ENCODE measurements at places on chromosomes 16 and 17. TPM values are rescaled to one million over a fixed set of nuclear protein-coding genes. Genes with fewer than 3 reads are reported as not detected.
A peak's percentile ranks its signal among the peaks of the same experiment; 100 is the strongest.

DNA sequence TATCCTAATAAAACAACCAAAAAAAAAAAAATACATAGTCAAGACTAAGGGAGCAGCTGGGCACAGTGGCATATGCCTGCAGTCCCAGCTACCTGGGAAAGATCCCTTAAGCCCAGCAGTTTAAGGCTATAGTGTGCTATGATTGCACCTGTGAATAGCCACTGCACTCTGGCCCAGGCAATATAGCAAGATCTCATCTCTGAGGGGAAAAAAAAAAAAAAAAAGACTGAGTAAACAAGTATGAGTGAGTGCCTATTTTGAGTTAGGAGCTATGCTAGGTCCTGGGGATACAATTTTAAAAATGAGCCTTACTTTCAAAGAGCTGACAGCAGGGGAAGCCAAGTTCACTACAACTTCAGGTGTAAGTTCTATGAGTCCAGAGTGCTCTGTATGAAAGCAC is 55.4 kb downstream of the GRB2 start:
- peaks cover 29% of the 10 kb centered on the region for H3K4me1 ChIP-seq
- no peak overlapping the region for H3K27ac ChIP-seq
- no peaks in the 10 kb centered on the region for H3K36me3 ChIP-seq
- no peak for DNase-seq

The LLGL2 gene
- polyA plus RNA-seq: 77.1 TPM

- no peaks in the 10 kb centered on the region for H3K27me3 ChIP-seq
- H3K4me3 ChIP-seq: no peak overlapping the region
- DNase-seq: no peak
- no peak overlapping the region for H3K27ac ChIP-seq
Observed at GRCh38 chr17:32567511-32567910, 80.7 kb downstream of the CDK5R1 start.

DNA sequence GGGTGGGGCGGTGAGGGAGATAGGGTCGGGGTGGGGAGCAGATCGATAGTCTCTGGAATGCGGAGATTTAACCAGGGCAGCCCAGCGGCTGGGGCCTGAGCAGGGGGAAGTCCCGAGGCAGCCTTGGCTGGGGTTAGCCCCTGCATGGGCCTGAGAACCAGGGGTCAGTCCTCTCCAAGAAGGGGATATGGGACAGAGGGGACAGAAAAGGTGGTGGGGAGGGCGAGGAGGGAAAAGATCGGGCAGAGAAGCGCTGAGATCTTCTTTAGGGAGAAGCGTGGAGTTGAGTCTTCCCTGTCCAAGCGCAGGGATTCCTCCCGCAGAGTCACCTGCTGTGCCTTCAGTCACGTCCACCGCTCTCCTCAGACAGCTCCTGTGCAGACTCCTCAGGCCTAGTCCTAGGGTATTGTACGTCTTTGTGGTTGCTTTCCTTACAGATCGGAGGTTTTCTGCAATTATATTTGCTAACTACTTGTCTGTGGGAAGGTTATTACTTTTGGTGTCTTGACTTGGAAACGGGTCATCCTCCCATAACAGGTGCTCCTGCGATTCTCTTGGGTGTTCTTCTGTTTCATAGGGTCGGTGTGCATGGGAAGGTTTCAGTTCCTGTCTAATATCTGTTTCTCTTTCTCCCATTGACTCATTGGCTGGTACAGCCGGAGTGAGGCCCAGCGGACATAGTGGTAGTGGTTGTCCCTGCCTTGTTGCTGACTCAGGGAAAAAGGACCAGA is 952 bp downstream of the CD300A start:
- DNase-seq: no peak
- peak overlapping the region; percentile 45 for H3K4me3 ChIP-seq
- no peaks in the 10 kb centered on the region for H3K36me3 ChIP-seq

- H3K27ac ChIP-seq: no peak overlapping the region
- DNase-seq: no peak
- H3K27me3 ChIP-seq: no peaks in the 10 kb centered on the region
- no peaks in the 10 kb centered on the region for H3K4me1 ChIP-seq
- H3K4me3 ChIP-seq: no peak overlapping the region
Observed at GRCh38 chr16:69481901-69482341, 57.5 kb downstream of the CYB5B start.

GRCh38 chr17:944266-944826 is 35.2 kb downstream of the NXN start:
- no peaks in the 10 kb centered on the region for H3K27me3 ChIP-seq
- no peak overlapping the region for H3K27ac ChIP-seq
- H3K4me3 ChIP-seq: no peak overlapping the region
- no peaks in the 10 kb centered on the region for H3K36me3 ChIP-seq
- DNase-seq: no peak

- no peaks in the 10 kb centered on the region for H3K27me3 ChIP-seq
- no peaks in the 10 kb centered on the region for H3K4me1 ChIP-seq
- no peak overlapping the region for H3K4me3 ChIP-seq
- peaks cover 16% of the 10 kb centered on the region for H3K36me3 ChIP-seq
Observed at GRCh38 chr17:46063241-46063640, 64.2 kb downstream of the STH start.

- H3K36me3 ChIP-seq: no peaks in the 10 kb centered on the region
- DNase-seq: peak; percentile 89
- H3K4me1 ChIP-seq: peaks cover 9% of the 10 kb centered on the region
- H3K4me3 ChIP-seq: peak within 1 kb of the TSS; percentile 94
Observed at GRCh38 chr16:89873109-89873971, at the start of gene TCF25. TCF25 (plus strand) TSS chr16:89873592; CDS start chr16:89873668, 76 bp downstream.

GRCh38 chr17:72872396-72872795 is 220.1 kb downstream of the SLC39A11 start:
- H3K4me1 ChIP-seq: no peaks in the 10 kb centered on the region
- DNase-seq: no peak
- H3K36me3 ChIP-seq: no peaks in the 10 kb centered on the region
- no peak overlapping the region for H3K4me3 ChIP-seq
- H3K27me3 ChIP-seq: no peaks in the 10 kb centered on the region

The CDK10 gene
- polyA plus RNA-seq: 49.5 TPM

DNA sequence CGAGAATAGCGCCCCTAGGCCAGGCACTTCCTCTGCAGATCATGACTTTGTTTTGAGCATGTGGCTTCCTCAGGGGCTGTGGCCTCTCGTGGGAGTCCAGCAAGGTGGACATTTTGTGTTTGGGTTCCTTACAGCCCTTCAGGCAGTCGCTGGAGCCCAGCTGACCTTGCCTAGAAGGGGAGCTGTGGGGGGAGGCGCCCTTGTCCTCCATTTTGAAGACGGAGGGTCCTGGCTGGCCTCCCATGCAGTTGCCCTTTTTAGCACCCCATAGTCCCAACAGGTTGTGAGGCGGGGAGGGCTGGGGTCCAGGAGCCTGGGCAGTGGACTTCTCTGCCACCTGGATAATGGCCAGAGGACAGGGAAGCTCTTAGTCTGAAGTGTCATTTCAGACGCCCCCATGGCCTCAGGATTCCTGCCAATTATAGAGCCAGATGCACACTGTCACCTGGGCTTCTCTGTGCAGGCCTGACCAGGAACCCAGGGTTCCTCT is 1.4 kb downstream of the SOST start:
- no peaks in the 10 kb centered on the region for H3K36me3 ChIP-seq
- H3K4me1 ChIP-seq: peaks cover 12% of the 10 kb centered on the region
- H3K27me3 ChIP-seq: peaks cover 30% of the 10 kb centered on the region
- no peak for DNase-seq
- no peak overlapping the region for H3K4me3 ChIP-seq
- no peak overlapping the region for H3K27ac ChIP-seq

The TRIM72 gene
- 0.57 TPM for polyA plus RNA-seq

- no peak for DNase-seq
- no peaks in the 10 kb centered on the region for H3K27me3 ChIP-seq
Observed at GRCh38 chr16:63613701-63614100, 1508.2 kb downstream of the CDH11 start.

DNA sequence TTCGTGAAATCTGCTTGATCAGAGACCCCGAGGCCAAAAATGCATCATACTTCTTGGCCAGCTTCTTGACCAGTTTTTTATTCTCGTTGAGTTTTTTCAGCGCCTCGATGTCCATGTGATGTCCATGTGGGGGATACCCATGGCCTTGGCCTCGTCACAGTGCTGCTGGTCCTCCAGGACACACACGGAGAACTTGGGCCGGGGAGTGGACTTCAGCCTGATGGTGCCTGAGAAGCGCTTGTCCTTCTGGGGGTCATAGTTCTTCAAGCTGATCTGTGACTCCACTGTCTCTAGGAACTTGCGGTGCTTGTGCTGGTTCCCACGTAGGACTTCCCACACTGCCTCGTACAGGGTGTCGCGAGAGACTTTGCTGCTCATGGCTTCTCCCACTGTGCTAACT is 16.7 kb downstream of the COX4I1 start:
- H3K4me1 ChIP-seq: no peaks in the 10 kb centered on the region
- DNase-seq: no peak
- peaks cover 3% of the 10 kb centered on the region for H3K27me3 ChIP-seq
- no peak overlapping the region for H3K27ac ChIP-seq
- H3K4me3 ChIP-seq: no peak overlapping the region
- no peaks in the 10 kb centered on the region for H3K36me3 ChIP-seq

- no peak overlapping the region for H3K27ac ChIP-seq
- no peaks in the 10 kb centered on the region for H3K36me3 ChIP-seq
- no peak overlapping the region for H3K4me3 ChIP-seq
- peaks cover 24% of the 10 kb centered on the region for H3K27me3 ChIP-seq
Observed at GRCh38 chr17:40351359-40352236, 12.9 kb downstream of the GJD3 start.

GRCh38 chr17:77437017-77437416 is 296.2 kb downstream of the SEC14L1 start:
- no peak overlapping the region for H3K27ac ChIP-seq
- DNase-seq: no peak
- no peaks in the 10 kb centered on the region for H3K27me3 ChIP-seq
- no peaks in the 10 kb centered on the region for H3K36me3 ChIP-seq
- H3K4me1 ChIP-seq: peaks cover 32% of the 10 kb centered on the region
- no peak overlapping the region for H3K4me3 ChIP-seq

DNA sequence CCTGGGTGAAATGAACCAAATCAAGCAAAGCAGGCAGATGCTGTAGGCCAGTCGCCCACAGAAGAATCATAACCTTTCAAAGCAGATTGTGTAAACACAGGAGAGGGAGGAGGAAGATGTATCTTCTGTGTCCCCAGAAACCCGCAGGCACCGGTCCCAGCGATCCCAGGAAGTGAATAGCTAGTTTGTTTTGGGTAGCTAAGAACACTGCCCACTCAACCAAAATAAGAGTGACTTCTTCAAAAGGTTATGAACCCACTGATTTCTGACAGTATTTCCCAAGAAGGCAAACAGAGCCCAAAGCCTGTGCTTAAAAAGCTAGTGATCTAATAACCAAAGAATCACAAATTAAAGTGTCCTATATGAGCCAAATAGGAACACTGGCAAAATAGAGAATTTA is 67.8 kb downstream of the GRIN2A start:
- no peak overlapping the region for H3K4me3 ChIP-seq
- H3K27me3 ChIP-seq: no peaks in the 10 kb centered on the region
- H3K27ac ChIP-seq: no peak overlapping the region
- DNase-seq: no peak

DNA sequence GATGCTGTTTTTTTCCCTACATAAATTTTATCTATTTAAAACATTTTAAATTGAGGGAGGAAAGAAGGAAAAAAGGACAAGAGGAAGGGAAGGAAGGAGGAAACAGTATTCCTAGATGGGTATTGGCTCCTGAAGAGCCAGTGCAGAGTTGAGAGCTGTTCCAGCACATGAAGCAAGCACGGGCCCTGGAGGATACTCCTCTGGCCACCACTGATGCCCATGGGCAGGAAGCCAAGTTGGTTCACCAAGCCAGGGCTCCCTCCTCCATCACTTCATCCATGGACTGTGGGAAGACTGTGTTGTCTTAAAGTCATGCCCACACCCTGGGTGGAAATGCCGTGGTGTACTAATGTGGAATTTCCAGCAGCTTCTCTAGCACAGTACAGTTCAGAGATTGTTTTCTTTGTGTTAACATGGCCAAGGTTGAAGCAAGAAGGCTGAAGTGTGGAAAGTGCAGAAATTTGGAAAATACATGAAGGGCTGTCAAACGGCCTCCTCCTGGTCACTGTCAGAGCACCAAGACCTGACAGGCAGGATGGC is 23.9 kb upstream of the NOS2 start:
- H3K27me3 ChIP-seq: no peaks in the 10 kb centered on the region
- no peaks in the 10 kb centered on the region for H3K4me1 ChIP-seq
- no peak overlapping the region for H3K4me3 ChIP-seq

GRCh38 chr17:78704594-78704993 is 77.5 kb downstream of the CYTH1 start:
- H3K27me3 ChIP-seq: no peaks in the 10 kb centered on the region
- no peak overlapping the region for H3K4me3 ChIP-seq
- H3K36me3 ChIP-seq: no peaks in the 10 kb centered on the region
- no peak for DNase-seq
- no peak overlapping the region for H3K27ac ChIP-seq
- no peaks in the 10 kb centered on the region for H3K4me1 ChIP-seq

The NPIPA3 gene
- polyA plus RNA-seq: 2.0 TPM

The PIK3R5 gene
- 2.7 TPM for polyA plus RNA-seq

- H3K4me1 ChIP-seq: no peaks in the 10 kb centered on the region
- DNase-seq: no peak
- H3K27ac ChIP-seq: no peak overlapping the region
- H3K27me3 ChIP-seq: no peaks in the 10 kb centered on the region
- H3K4me3 ChIP-seq: no peak overlapping the region
Observed at GRCh38 chr16:7449306-7449705, 116.7 kb downstream of the RBFOX1 start.

DNA sequence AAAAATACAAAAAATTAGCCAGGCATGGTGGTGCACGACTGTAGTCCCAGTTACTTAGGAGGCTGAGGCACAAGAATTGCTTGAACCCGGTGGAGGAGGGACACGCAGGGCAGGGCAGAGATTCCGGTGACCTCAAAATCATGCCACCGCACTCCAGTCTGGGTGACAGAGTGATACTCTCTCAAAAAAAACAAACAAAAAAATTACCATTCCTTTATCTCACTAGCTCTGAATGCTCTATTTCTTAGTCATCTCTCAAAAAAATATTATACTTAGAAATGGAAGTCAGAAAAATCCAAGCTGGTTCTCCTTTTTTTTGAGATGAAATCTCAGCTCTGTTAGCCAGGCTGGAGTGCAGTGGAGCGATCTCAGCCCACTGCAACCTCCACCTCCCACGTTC is 40.8 kb downstream of the SPOP start:
- H3K4me3 ChIP-seq: no peak overlapping the region
- H3K27me3 ChIP-seq: no peaks in the 10 kb centered on the region
- 0 out of 2 replicates have a peak, but pooled peaks cover 4% of the 10 kb centered on the region for H3K36me3 ChIP-seq
- H3K4me1 ChIP-seq: peaks cover 5% of the 10 kb centered on the region
- DNase-seq: no peak

- H3K27me3 ChIP-seq: no peaks in the 10 kb centered on the region
- H3K4me1 ChIP-seq: peaks cover 11% of the 10 kb centered on the region
- no peak overlapping the region for H3K27ac ChIP-seq
- no peak overlapping the region for H3K4me3 ChIP-seq
- no peak for DNase-seq
- H3K36me3 ChIP-seq: no peaks in the 10 kb centered on the region
Observed at GRCh38 chr17:80851277-80851925, 140.2 kb upstream of the CHMP6 start.

The MGAT5B gene
- polyA plus RNA-seq: 12.7 TPM

DNA sequence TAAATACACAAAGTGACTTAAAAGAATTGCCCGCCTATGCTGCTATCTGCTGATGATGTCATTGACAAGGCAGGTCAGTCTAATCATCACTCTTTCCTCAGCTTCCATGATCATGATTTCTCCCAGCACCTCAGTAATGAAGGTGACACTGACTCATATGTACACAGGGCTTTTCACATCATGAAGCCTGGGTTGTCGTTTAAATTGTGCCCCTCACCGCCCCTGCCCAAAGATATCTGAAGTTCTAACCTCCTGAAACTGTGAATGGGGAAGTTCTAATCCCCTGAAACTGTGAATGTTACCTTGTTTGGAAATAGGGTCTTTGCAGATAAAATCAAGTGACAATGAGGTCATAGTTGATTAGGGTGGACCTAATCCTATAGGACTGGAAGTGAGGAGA is 17.4 kb upstream of the GPRC5C start:
- H3K4me3 ChIP-seq: no peak overlapping the region
- 0 out of 2 replicates have a peak, but pooled peaks cover 2% of the 10 kb centered on the region for H3K36me3 ChIP-seq
- H3K4me1 ChIP-seq: no peaks in the 10 kb centered on the region
- no peak overlapping the region for H3K27ac ChIP-seq
- no peak for DNase-seq

Measured in H1 (cell line).